ENCODE measurements at places on chromosomes 12 and 14.

- no peak for DNase-seq
These were observed at the start of gene GALNT9 for GRCh38 chr12:132329036-132329719. Gene GALNT9 (minus strand): TSS chr12:132329589. CDS start chr12:132329203, 386 bp downstream.

DNA sequence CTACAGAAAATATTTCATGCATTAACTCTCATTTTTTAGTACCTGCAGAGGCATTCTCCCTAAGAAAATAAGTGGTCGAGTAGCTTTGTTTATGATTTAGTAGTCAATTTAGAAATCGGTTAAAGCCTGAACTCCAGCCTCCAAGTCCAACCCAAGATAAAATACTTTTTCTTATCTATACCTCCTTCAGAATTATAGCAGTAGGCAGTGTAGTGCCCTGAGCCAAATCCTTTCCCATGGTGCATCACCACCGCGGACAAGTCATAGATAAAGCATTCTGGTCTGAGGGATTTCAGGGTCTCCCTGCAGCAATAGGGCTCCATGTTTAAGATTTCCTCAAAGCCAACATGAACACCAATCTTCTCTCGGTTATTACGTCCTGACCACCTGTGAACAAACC is 30.5 kb downstream of the USP44 start:
- DNase-seq: no peak

DNA sequence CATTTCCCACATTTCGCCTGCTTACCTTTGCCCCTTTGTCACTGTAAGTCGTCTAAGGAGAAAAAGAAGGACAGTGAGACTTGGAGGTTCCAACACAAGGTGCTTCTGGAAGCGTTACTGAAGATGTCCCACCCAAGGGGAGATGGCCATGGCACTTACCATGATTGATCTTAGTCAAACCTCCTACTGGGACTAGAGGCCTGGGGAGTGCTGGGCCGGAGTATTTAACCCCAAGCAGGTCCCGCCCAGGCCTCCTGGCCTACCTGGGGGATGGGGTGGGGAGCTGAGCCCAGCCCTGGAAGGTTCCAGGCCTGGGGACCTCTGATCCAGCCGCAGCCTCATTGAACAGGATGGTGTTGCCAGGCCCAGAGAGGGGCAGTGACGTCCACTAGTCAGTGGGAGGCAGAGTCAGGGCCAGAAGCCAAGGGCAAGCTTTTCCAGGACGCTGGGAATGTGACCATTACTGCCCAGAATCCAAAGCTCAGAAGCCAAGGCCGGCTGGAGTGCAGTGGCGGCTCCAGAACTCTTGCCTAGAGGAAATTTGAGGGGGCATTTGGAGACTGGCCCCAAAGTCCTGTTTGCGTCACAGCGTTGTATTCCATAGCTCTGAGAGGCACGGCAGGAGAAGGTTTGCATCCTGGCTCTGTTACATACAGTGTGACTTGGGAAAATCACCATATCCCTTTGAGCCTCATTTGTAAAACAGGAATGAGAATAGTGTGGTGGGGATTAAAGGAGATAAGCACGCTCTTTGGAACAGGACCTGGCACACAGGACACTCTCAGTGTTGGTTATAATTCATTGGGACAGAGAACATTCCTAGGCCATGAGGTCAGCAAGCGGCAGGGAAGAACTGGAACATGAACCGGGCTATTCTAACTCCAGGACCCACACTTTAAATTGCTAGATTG is at the start of gene HPD:
Gene HPD (minus strand): TSS at position 198 of the 911 bp plus-strand sequence. CDS start 36 bp downstream, at position 162.
- no peak for DNase-seq

GRCh38 chr12:99619389-99620158 is 28.0 kb upstream of the GARIN6 start:
- DNase-seq: no peak

DNA sequence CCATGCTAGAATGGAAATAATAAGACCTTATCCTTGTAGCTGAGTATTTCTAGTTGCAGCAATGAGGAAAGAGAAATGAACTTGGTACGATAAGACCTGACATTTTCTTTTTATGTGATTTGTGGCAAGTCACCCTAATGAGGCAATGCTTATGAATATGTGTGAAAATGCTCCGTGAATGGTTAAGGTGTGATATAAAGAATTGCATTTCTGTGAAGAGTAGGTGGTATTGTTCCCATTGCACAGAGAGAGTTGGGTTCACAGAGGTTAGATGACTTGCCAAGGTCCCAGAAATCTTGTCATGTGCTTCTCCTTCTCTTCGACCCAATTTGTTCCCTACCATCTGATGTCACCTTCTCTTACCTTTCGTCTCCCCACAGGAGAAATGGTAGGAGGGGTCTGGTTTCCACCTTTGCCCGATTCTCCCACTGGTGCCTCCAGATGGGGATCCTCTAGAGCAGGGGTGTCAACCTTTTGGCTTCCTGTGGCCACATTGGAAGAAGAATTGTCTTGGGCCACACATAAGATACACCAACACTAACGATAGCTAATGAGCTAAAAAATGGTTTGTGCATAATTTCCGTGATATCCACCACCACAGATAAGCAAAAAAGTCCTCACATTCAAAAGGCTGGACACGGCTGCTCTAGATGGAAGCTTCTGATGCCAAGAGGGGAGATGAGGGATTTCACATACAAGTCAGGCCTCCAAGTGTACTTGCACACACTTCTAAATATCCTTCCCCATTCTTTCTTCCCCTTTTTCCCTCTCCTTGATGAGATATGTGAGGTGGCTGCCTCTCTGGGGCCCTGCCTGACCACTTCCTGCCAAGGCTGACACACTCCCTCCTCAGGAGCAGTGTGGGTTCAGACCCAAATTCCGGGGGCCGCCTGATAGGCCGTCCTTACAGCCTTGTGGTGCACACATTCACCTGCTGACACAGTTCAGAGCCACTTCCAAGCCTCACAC is 96.1 kb downstream of the PLXNC1 start:
- peak; percentile 27 for DNase-seq

GRCh38 chr14:75303381-75303789 is 24.8 kb downstream of the FOS start:
- DNase-seq: no peak

DNA sequence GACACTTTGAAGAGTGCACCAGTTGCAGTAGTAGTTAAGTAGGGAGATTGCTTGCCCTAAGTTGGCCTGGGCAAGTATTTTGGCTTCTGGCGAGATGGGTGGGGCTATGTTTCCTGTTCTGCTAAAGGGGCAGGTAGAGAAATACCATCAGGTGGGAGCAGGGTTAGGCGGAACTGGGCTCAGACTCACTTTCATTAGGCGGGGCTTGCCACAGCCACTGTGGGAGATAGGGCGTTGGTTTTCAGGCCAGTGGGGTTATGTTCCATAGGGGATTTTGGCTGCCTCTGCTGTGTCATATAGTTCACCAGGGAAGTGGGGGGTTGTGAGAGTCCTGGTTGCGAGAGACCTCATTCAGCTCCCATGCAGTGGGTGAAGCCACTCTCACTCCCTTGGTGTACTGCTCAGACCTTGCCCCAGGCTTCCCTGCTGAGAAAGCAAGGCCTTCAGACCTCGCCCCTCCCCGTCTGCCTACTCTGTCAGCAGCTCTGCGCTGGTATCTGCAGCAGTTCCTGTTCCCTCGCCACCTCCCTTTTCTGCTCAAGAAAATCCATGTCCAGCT is 43.3 kb downstream of the AEBP2 start:
- peak; percentile 14 for DNase-seq

Data from activated CD8-positive, alpha-beta memory T cell treated with anti-CD3 and anti-CD28 coated beads for 48 hours (primary cell).